ENCODE measurements at places on chromosomes 2 and 18.

GRCh38 chr2:31142110-31142509, 3.9 kb upstream of the GALNT14 start:
- DNase-seq = no peak

- DNase-seq = no peak
These were observed 35.1 kb downstream of the VPS54 start for GRCh38 chr2:63983986-63984605.

DNA sequence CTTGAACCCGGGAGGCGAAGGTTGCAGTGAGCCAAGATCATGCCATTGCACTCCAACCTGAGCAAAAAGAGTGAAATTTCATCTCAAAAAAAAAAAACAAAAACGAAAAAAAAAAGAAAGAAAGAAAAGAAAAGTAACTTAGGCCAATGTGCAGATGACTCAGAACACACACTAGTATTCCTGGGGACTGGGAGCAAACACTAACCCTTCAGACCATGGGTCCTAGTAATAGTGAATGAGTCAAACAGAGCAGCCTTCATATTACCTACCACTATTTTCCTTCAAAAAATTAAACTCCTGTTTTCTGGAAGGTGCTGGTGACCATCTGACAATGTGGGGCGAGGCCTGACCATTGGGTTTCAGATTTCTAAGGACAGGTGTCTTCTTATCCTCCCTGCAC, 253.4 kb downstream of the PIEZO2 start:
- no peak for DNase-seq

GRCh38 chr2:110869472-110870446, 137.4 kb downstream of the ACOXL start:
- no peak for DNase-seq

DNA sequence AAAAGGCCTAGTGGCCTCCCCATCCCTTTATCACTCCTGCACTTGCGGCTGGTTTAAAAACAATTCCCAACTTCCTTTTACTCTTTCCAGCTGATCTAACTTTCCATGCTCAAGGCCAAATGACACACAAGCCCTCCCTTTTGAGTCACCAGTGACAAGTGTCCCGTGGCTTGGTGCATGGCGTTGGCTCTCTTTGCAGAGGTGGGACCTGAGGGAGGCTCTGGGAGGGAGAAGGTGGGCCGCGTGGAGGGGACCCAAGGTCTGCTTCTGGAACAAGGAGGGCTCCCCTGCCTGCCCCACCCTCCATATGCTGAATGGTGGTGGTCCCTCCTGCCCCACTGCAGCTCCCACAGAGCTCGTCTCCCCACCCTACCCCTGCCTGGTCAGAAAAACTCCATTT, 30.8 kb upstream of the HPCAL1 start:
- no peak for DNase-seq

GRCh38 chr2:88011011-88011410, 5.3 kb downstream of the RNU2-63P start:
- DNase-seq = peak; percentile 83

- DNase-seq = no peak
These were observed 10.4 kb downstream of the TMEM87B start for GRCh38 chr2:112065486-112065885.

DNA sequence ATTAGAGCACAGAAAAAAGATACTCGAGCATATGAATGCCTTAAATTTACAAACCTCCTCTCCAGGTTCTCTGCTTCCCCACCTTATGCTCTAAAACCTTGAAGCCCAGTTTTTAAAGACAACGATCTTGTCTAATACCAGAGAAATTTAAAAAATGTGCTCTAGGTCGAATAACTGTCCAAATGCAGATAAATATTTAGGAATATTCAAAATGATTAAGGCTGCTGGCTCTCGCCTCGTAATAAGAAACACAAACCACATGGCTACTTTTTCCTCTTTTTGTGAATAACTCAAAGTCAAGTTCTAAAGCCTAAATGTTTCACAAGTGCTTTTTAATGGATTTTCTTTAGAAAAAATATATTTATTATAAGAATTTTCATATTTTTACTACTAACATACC, 101.3 kb downstream of the SATB2 start:
- DNase-seq = no peak

- no peak for DNase-seq
These were observed 68.7 kb downstream of the DIS3L2 start for GRCh38 chr2:232030229-232030628.

DNA sequence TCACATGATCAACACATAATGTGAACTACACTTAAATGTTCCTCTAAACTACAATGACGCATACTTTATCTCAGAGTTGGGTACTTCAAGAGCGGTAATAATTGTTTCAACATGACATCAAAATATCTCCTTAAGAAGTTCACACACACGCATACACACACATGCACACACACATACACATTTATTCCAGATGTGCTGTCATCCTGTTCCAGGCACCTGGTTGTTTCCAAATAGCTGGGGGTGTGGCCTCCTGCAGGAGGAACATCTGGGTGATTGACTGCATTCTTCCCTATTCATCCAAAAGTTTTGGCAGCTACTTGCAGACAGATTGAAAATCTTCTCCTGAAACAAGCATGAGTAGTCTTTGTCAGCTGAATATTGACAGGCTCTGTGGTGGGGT, 37.9 kb upstream of the PIK3C3 start:
- no peak for DNase-seq

GRCh38 chr18:5057386-5058348, 139.4 kb downstream of the AKAIN1 start:
- peak; percentile 64 for DNase-seq

- DNase-seq = no peak
These were observed 276.7 kb downstream of the PLCL1 start for GRCh38 chr2:198080879-198081765.
